ENCODE measurements at places on chromosomes 3 and 15.

GRCh38 chr3:93992207-93992606, 12.3 kb downstream of the ARL13B start:
- DNase-seq, result no peak

- DNase-seq, result no peak
These were observed 92.3 kb upstream of the COL8A1 start for GRCh38 chr3:99545941-99546580.

GRCh38 chr15:75594276-75594675, 15.2 kb upstream of the PTPN9 start:
- DNase-seq, result no peak

GRCh38 chr3:43009547-43009946, 30.4 kb downstream of the GASK1A start:
- no peak for DNase-seq

DNA sequence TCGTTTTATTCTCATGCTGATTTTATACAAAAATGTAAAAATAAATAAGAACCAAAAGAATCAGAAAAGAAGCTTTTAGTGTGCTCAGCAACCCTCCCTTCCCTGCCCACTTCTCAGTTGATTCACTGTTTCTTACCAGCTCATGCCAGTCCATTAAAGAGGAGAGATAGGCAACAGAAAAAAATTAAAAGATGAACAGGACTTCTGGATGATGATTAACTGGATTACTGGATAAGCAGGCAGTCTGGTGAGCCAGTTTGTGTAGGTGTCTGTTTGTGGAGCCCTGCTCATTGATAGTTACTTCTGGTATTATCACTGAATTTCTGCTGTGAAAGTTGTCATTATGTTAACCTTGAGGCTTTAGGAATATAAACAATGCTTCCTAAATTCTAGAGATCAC, 15.1 kb upstream of the GPR171 start:
- DNase-seq, result no peak

DNA sequence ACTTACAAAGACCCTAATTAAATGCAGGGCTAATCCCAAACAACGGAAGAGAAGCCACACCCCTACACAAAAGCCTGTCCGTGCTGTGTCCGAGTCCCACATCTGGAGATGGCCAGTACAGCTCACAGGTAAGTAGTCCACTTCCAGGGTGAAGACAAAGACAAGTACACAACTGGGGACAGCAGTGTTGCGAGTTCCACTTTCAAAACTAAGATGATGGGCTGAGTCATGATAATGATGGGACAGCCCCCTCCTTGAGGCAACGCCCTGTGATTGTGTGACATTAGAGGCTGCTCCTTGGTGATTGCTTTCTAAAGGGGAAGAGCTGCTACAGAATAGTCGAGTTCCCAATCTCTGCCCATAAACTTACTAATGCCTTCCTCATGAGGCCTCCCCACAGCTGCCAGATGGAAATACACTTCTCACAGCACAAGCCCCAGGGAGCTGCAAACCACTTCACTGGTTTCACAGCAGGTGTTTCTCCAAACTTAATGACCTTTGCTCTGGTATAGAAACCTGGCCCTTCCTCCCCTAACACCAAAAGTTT, 27.6 kb downstream of the RFT1 start:
- peak; percentile 28 for DNase-seq

DNA sequence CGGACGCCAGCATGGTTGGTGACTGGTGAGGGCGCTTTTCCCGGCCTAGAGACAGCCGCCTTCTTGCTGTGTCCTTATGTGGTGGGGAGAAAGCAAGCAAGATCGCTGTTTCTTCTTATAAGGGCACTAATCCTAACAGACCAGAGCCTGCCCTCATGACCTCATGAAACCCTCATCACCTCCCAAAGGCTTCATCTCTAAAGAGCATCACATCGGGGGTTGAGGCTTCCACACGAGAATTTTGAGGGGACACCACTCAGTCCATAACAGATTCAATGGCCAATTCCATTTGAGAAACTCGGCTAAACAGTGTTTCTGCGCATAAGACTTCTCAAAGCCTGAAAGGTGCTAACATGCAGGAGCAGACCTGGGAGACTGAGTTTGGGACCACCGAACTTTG, 54.0 kb downstream of the VGLL4 start:
- no peak for DNase-seq
